ENCODE measurements at places on chromosomes 6 and 20.

GRCh38 chr6:111423960-111424846 is 58.8 kb downstream of the REV3L start:
- DNase-seq: no peak

- DNase-seq: no peak
These were observed 1257.2 kb upstream of the EYS start for GRCh38 chr6:66964216-66964615.

DNA sequence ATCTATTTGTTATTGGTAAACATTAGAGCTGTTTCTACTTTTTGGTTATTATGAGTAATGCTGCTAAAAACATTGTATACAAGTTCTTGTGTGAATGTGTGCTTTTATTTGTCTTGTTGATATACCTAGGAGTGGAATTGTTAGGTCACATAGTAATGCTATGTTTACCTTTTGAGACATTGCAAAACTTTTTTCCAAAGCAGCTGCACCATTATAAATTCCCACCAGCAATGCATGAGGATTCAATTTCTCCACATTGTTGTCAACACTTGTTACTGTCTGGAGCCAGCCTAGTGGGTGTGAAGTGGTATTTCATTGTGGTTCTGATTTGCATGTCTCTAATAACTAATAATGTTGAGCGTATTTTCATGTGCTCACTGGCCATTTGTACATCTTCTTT is 145.9 kb downstream of the CCDC170 start:
- DNase-seq: no peak

DNA sequence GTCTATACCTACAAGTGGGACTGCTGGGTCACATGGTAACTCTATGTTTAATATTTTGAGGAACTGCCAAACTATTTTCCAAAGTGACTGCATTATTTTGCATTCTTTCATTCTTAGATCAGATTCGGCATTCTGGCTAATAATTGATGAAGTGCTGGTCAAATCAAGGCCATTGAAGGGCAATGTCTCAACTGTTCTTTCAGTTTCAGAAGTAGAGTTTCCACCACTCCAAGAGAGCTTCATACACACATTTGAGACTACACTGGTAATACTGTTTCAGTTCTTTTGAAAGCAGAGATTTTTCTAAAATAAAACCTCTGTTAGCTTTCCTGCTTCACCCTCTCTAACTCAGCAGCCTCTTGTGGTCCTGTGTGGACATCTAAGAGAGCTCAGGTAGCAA is 154.5 kb downstream of the CFAP61 start:
- DNase-seq: no peak

GRCh38 chr6:8436966-8437365 is 1.6 kb upstream of the SLC35B3 start:
- no peak for DNase-seq

DNA sequence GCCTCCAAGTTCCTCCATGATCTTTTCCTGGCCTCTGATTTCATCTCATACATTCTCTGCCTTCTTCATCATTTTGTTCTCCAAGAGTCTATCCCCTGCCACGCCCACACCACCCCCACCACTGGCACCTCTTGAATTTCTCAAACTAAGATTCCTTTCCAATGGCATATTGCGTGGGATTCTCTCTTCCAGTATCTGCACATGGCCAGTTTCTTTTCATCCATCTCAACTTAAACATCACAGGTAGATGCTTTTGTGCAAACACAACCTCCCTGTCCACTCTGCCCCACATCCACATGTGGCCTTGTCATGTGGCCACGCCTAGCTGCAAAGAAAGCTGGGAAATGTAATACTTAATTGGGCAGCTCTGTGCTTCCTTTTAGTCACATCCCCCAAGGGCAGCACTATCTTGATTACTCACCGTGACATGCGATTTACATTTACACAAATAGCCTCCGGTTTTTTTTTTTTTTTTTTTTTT is 33.4 kb upstream of the ZMYND8 start:
- DNase-seq: no peak

DNA sequence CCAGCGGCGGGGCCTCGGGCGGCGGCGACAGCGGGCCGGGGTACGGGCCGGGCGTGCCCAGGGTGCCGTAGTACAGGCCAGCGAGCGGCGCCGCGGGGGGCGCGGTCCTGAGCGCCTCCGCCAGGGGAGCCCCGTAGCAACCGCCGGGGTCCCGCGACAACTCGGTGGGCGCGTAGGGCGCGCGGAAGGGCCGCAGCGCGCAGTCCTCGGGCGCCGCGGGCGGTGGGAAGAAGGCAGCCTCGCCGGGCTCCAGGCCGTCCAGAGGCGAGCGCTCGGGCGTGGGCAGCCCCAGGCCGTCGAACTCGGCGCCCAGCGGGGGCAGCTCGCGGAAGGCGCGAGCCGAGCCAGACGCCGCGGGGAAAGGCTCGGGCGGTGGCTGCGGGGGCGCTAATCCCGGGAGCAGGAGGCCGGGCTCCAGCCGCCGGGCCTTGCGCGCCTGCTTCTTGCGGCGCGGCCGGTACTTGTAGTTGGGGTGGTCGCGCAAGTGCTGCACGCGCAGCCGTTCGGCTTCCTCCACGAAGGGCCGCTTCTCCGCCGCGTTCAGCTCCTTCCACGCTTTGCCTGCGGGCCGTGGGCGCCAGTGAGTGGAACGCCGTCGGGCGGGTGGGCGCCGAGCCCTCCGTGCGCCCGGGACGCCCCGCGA is 916 bp downstream of the SOX18 start:
- no peak for DNase-seq

GRCh38 chr6:35023091-35024000 is 117.8 kb downstream of the TCP11 start:
- DNase-seq: no peak

DNA sequence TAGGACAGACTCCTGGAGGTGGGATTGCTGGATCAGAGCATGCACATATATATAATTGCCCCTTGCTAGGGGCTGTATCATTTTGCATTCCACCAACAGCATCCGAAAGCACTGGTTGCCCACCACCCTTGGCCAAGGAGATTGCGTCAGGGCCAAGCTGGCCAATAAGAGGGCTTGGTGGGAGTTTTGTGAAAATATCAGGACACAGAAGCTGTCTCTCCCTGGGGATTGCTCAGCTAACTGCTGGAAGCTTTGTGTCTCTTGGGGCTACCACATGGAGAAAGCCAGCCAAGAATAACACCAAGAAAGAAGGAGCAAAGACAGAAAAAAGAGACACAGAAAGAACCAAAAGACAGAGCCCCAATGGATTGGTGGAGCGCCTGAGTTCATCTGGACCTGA is 90.6 kb upstream of the RALGAPA2 start:
- no peak for DNase-seq

DNA sequence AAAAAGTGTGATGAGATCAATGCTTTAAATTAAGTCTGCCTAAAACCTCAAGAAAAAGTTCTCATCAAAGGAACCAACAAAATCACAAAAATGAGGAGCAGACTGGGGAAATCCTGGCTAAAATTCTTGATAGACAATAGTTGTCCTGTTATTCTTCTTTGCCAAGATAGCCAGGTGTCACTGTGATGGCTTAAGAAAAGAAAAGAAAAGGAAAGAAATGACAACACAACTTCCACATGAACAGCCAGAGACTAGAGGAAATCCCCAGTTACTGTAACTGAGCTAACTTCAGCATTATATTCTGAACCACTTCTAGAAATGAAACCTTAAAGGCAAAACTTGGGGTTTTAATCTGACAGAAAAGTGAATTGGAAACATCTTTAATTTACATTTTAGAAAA is 129.6 kb downstream of the CD24 start:
- no peak for DNase-seq
